ENCODE measurements at places on chromosomes 3 and 15.

DNA sequence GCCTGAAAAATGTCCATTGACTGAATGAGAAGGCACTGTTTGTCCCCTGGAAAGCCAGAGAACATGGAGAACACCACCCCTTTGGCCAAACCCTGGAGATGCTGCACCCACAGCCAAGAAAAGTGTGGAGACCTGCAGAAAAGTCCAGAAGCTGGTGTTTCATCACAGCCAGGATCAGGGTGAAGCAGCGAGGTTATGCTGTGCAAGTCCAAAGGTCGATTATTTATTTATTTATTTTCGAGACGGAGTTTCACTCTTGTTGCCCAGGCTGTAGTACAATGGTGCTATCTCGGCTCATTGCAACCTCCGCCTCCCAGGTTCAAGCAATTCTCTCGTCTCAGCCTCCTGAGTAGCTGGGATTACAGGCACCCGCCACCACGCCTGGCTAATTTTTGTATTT is 5.5 kb upstream of the CTSH start:
- DNase-seq = no peak

GRCh38 chr3:179264449-179264848 is 13.5 kb upstream of the KCNMB3 start:
- DNase-seq = no peak

GRCh38 chr3:47161983-47162696 is 1.8 kb downstream of the SETD2 start:
- no peak for DNase-seq

DNA sequence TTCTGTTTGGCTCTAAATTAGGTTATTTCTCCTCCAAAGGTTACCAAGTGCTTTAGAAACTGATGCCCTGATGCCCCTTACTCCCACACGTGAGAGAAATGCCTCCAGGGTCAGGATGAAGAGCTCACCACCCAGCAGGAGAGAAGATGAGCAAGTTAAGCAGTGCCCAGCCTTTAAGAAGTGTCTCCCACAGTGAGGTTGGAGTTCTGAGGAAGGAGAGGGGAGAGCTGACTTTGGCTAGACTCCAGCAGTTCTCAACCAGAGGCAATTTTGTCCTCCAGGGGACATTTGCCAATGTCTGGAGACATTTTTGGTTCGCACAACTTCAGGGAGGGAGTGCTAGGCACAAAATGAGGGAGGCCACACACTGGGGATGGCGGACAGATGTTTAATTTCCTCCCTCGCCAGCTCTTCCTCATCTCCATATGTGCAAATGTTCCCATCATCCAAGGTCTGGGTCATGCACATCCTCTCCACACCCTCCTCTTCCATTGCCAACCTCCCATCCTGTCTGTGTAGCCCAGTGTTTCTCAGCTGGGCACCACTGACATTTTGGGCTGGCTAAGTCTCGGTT is 50.6 kb upstream of the SLC7A14 start:
- no peak for DNase-seq

DNA sequence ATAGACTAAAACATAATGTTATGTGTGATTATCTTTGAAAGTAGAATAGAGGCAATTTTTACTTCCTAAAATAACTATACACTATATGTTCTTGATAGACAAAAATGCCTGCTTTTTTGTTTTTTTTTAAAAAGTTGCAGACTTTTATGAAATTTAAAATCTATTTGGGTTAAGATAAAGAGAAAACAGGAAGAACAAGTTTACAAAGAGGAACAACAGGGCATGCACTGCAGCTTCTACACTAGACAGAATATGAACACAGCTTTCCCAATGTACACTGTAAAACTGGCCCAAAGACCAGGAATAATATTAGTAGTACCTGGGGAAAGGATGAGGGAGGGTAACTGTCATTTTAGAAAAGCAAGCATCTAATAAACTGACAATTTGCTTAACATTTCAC is 53.7 kb downstream of the NR1I2 start:
- DNase-seq = no peak

- DNase-seq = no peak
Observed at GRCh38 chr15:73944161-73945129, 18.2 kb downstream of the LOXL1 start.

Data from activated naive CD8-positive, alpha-beta T cell treated with anti-CD3 and anti-CD28 coated beads for 36 hours (primary cell).